ENCODE measurements at places on chromosomes 1 and 21. TPM values are rescaled to one million over a fixed set of nuclear protein-coding genes. Genes with fewer than 3 reads are reported as not detected.

TDRD5 gene
- not detected for polyA plus RNA-seq

NTNG1 gene
- polyA plus RNA-seq: not detected

S100PBP gene
- 17.3 TPM for polyA plus RNA-seq

LAMC1 gene
- not detected for polyA plus RNA-seq

LINGO4 gene
- 0.28 TPM for polyA plus RNA-seq

FCAMR gene
- polyA plus RNA-seq: not detected

CHIA gene
- polyA plus RNA-seq: not detected

RFX5 gene
- polyA plus RNA-seq: 38.0 TPM

AMPD1 gene
- not detected for polyA plus RNA-seq

CELA2B gene
- polyA plus RNA-seq: not detected

FCMR gene
- 574 TPM for polyA plus RNA-seq

PEX19 gene
- 47.7 TPM for polyA plus RNA-seq

HAPLN2 gene
- polyA plus RNA-seq: not detected

SOX13 gene
- polyA plus RNA-seq: 5.5 TPM

ADAMTS5 gene
- polyA plus RNA-seq: not detected

HSD3B1 gene
- polyA plus RNA-seq: not detected

CYP4A11 gene
- not detected for polyA plus RNA-seq

TMEM240 gene
- polyA plus RNA-seq: not detected

C4BPB gene
- not detected for polyA plus RNA-seq

ARHGEF16 gene
- 0.06 TPM for polyA plus RNA-seq

CFAP74 gene
- not detected for polyA plus RNA-seq

FCRL2 gene
- polyA plus RNA-seq: not detected

KCNK2 gene
- not detected for polyA plus RNA-seq

C1QTNF12 gene
- polyA plus RNA-seq: not detected

SLC19A2 gene
- 0.62 TPM for polyA plus RNA-seq

SLAMF8 gene
- 7.3 TPM for polyA plus RNA-seq

SMPDL3B gene
- not detected for polyA plus RNA-seq

DAB1 gene
- 1.7 TPM for polyA plus RNA-seq

TRIM67 gene
- not detected for polyA plus RNA-seq

PRAMEF14 gene
- not detected for polyA plus RNA-seq

GBP4 gene
- 48.3 TPM for polyA plus RNA-seq

PDZK1IP1 gene
- not detected for polyA plus RNA-seq

OR2L5 gene
- polyA plus RNA-seq: not detected

TNFAIP8L2 gene
- polyA plus RNA-seq: 22.6 TPM

LPAR3 gene
- polyA plus RNA-seq: 1.5 TPM

C1orf94 gene
- not detected for polyA plus RNA-seq

FRRS1 gene
- polyA plus RNA-seq: not detected

ADCY10 gene
- not detected for polyA plus RNA-seq

PCSK9 gene
- not detected for polyA plus RNA-seq

CFH gene
- polyA plus RNA-seq: 11.2 TPM

VAMP4 gene
- 22.2 TPM for polyA plus RNA-seq

SLC2A5 gene
- polyA plus RNA-seq: not detected

COL8A2 gene
- not detected for polyA plus RNA-seq

SYNC gene
- not detected for polyA plus RNA-seq

OR6K3 gene
- not detected for polyA plus RNA-seq

ASCL5 gene
- polyA plus RNA-seq: not detected

ANGPTL1 gene
- not detected for polyA plus RNA-seq

CCDC27 gene
- not detected for polyA plus RNA-seq

RNU1-4 gene
- not detected for polyA plus RNA-seq

THEMIS2 gene
- 63.3 TPM for polyA plus RNA-seq

KRTAP10-6 gene
- not detected for polyA plus RNA-seq

KLHDC7A gene
- polyA plus RNA-seq: not detected

RHEX gene
- not detected for polyA plus RNA-seq

VASH2 gene
- polyA plus RNA-seq: not detected

PCAT6 gene
- 0.56 TPM for polyA plus RNA-seq

SH3BGR gene
- polyA plus RNA-seq: 1.6 TPM

TESK2 gene
- 3.1 TPM for polyA plus RNA-seq
